Sigmoid colon (tissue), 7 donors: ENCODE measurements at places on chromosomes 5 and 9. TPM values are rescaled to one million over a fixed set of nuclear protein-coding genes. Genes with fewer than 3 reads are reported as not detected.

- no peak for DNase-seq
Measured at GRCh38 chr5:130601-131131, 38.7 kb downstream of the PLEKHG4B start.

SHLD3 gene
- 3.6 TPM for total RNA-seq

GRCh38 chr5:40499518-40500273 lies 180.0 kb upstream of the PTGER4 start:
- no peak for DNase-seq

DNA sequence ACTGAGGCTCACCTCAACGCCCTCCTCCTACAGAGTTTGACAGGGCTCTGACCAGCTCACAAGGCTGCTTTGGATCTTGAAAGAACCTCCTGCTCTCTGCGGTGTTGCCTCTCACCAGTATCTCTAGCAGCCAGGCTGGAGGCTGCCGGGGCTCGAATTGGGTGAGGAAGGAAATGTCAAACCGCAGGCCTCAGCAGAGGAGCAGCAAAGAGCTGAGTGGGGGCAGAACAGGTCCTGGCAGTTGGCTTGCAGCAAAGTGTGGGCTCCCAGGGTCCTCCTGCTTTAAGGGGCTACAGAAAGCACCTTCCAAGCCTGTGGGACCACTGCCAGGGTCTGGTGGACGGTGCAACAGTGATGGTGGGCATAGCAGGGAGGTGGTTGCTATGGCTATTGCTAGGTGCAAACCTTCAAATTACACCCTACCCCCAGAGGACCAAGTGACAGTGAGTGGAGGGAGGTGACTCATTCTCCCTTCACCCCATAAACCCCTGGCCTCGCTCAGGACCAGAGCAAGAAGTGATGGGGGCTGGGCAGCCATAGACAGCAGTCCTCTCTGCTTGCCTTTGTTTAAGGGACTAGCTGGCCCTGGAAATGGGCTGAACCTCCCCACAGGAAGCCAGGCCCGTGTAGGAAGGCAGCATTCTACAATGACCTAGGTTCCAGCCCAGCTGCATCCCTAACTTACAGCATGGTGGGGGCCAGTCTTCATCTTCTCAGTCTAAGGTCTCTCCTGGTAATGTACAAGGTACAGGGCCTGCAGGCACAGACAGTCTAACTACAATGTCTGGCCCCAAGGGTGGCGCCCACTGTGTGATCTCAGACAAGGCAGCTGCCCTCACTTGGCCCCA lies 18.7 kb downstream of the LCP2 start:
- DNase-seq, result peak; percentile 69

DNA sequence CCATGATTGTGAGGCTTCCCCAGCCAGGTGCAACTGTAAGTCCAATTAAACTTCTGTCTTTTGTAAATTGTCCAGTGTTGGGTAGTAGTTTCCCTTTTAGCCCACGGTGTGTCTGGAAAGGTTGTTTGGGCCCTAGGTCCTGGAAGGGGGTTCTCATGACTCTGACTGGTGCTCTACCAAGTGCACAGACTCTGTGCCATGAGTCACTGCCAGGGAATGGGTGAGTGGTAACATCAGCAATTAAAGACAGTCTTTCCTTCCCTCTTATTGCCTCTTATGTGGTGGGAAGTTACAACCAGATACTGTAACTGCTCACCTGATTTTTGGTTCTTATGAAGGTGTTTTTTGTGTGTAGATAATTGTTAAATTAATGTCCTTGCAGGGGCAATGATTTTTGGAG lies 141.2 kb downstream of the PRDM9 start:
- DNase-seq, result no peak

TSSK1B gene
- not detected for total RNA-seq

DNA sequence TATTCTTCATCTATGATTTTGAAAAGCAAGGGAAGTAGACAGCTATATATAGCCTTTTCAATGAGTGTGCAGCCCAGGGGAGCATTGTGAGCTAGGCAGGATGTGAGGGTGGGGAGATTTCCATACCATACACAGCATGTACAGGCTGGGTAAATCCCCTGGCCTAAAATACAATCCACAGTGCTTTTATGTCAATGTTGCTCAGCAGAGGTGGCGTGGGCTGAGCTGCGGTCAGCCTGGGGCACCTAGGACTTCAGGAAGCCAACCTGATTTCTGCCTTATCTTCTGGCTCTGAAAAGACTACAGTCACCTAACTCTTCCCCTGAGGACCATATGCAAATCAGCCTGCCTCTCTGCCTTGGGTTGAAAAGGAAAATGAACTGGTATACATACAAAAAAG lies 6.3 kb upstream of the GARIN3 start:
- no peak for DNase-seq

GRCh38 chr5:73337586-73338255 lies 110.9 kb downstream of the FOXD1 start:
- no peak for DNase-seq

DNA sequence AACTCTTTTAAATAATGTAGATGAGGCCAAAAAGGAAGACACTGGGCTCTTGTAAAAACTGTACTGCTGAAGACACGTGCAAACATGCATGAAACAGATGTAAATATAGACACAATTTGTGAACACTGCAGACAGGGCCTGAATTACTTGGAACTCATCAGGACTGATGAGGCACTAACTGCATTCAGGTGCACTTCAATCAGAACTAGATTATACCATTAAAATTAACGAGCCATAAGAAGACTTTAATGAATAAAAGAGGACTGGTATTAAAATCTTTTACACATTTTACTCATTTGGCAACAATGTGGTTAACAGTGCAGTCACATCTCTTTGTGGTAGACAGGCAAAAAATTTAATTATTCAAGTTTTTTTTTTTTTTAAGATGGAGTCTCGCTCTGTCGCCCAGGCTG lies 13.4 kb upstream of the ZCCHC9 start:
- no peak for DNase-seq

GPX3 gene
- total RNA-seq, result 1,032 TPM

- DNase-seq, result no peak
Measured at GRCh38 chr9:83327323-83327722, 210.9 kb downstream of the FRMD3 start.

AGXT2 gene
- total RNA-seq, result not detected

- no peak for DNase-seq
Measured at GRCh38 chr5:4518903-4519672, 621.0 kb upstream of the ADAMTS16 start.

GRCh38 chr5:121325930-121326329 lies 525.8 kb upstream of the FTMT start:
- no peak for DNase-seq

DNA sequence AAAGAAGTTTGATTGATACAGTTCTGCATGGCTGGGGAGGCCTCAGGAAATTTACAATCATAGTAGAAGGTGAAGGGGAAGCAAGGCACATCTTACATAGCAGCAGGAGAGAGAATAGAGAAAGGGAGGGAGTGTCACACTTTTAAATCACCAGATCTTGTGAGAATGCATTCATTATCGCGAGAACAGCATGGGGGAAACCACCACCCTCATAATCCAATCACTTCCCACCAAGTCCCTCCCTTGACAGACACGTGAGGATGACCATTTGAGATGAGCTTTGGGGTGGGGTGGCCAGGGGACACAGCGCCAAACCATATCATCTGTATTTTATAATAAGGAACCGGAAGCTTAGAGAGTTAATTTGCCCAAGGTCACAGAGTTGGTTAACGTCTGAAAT lies 13.7 kb upstream of the FOCAD start:
- DNase-seq, result no peak

DDX4 gene
- not detected for total RNA-seq

GRCh38 chr9:16950051-16950450 lies 79.6 kb upstream of the BNC2 start:
- no peak for DNase-seq

- no peak for DNase-seq
Measured at GRCh38 chr5:127447827-127448226, 69.6 kb upstream of the PRRC1 start.

DNA sequence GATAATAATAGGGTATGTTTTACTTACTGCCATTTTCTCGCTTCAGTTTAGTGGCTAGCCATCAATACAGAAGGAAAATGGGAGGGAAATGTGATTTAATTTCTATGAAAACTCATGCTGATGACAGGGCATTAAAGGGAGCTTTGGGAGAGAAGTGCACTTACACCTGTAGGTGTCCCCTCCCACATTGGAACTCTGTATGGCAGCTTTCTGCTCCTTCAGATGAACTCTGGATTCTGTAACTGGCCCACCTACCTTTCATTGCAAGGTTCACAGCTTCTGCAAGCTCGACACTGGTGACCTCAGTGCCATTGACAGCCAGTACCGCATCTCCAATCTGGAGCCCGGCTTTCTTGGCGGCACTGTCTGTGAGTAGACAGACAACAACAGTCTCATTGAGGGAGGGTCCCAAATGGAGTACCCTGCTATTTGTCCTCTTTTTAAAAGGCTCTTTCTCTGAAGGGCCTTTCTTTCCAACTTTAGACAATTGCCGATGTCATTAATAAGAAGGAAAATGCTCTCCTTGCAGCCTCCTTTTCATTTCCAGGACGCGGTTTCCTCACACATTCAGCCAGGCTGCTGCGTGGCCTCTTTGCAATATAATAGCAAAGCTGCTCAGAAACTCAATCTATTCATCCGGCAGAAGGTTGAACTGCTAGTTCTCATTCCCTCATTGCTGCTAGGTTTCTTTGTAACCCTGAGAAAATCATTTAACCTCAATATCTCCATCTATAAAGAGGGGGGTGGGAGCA lies 63.6 kb downstream of the NUDT12 start:
- DNase-seq, result no peak

FGF10 gene
- total RNA-seq, result 44.9 TPM

DNA sequence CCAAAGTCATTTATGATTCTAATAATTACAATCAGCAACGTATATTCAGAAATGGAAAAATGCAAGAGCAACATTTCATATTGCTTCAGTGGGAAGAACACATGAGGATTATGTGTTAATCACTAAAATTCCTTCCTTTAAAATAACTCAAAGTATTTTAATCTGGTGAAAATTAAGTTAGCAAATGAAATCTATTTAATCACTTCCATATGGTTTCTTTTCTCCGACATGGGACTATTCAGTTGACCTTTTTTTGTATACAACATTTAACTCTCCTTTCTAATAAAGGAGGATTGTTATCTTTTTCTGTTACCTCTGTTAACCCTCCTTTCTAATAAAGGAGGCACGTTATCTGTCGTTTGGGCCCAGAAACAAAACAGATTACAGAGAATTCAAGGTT lies 59.9 kb downstream of the HOMER1 start:
- no peak for DNase-seq

ARID3C gene
- not detected for total RNA-seq

DNA sequence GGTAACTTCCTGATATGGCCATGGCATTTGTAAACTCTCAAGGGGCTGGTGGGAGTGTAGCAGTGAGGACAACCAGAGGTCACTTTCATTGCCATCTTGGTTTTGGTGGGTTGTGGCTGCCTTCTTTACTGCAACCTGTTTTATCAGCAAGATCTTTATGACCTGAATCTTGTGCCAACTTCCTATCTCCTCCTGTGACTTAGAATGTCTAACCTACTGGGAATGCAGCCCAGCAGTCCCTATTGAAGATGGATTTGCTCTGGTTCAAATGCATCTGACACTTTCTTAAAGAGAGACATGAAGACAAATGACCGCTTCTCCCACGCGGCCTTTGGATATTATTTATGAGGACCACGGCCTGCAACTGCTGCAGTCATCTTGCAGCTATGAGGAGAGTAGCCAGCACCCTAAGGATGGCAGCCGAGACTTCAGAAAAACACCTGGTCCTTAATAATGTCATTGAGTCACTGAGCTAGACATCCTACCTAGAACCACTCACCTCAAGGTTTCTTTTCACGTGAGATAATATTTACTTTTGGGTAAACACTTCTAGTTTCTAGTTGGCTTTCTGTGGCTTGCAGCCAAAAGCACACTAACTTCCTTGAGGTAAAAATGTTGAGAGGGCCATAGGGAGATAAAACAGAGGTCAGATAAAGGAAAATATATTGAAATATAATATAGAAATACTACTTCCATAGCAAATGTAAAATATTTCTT lies 28.2 kb downstream of the CETN3 start:
- no peak for DNase-seq

- DNase-seq, result peak; percentile 61
Measured at GRCh38 chr9:136021872-136022681, 60.9 kb upstream of the UBAC1 start.

DNA sequence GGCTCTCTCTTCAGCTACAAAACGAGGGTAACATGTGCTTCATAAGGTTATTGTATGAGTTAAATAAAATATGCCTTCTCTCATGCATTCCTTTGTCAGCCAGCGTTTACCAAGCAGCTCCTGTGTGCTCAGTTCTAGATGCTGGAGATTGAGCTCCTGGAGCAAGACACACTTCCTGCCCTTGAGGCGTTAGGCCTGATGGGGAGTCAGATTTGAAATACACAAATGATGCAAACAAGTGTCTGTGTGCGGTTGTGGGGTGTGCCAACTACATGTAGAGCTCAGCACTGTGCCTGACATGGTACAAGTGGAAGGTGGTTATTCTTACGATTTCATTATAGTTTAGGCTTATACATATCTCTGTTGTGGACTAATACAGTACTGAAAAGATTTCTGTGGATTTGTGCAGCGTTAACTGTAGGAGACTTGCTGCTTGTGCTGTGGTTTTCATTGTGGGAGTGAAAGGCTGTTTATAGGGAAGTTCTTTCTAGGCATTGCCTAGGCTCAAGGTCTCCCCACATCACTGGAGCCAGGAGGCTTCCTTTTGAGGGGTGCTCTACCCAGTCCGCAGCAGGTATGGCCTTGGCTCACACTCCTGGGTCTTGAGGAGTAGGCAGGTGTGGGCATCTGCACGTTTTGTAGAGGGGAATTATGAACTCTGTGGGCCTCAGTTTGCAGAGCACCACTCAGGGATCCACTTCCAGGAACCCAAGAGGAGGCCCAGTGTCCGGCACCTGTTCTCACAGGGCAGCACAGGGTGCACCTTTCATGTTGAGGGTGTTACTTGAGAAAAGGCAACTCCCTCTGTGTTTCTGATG lies 39.8 kb upstream of the ANGPTL2 start:
- DNase-seq, result peak; percentile 50

GRCh38 chr9:5646116-5646515 lies 17.2 kb downstream of the RIC1 start:
- DNase-seq, result no peak

ADGRD2 gene
- total RNA-seq, result not detected

DNA sequence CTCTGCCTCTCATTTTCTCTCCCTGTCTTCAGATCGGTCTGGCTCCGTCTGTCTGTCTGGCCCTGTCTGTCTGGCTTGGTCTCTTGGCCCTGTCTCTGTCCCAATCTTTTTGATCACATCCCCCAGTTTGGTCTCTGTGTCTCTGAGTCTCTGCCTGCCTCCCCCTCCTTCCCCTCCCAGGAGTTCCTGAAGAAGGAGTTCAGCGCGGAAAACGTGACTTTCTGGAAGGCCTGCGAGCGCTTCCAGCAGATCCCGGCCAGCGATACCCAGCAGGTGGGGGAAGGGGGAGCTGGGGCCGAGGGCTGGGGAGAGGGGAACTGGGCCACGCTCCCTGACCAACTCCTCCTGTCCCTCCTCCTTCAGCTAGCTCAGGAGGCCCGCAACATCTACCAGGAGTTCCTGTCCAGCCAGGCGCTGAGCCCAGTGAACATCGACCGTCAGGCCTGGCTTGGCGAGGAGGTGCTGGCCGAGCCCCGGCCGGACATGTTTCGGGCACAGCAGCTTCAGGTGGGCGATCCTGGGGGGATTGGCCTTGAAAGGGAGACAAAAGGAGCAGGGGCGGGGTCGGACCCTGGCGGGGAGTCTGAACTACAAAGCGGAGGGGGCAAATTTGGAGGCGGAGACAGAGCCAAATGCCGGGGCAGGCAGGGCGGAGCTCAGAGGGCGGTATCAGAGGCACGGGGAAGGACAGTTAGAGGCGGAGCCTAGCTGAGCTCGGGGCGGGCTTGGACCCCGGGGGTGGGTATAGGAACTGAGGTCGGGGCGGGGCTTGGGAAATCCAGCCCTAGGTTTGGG lies 9.0 kb downstream of the RGS14 start:
- peak; percentile 97 for DNase-seq

- DNase-seq, result peak; percentile 72
Measured at GRCh38 chr5:147576646-147577535, 67.0 kb upstream of the DPYSL3 start.
